ENCODE measurements at places on chromosomes 1 and 21.
A peak's percentile ranks its signal among the peaks of the same experiment; 100 is the strongest.

DNA sequence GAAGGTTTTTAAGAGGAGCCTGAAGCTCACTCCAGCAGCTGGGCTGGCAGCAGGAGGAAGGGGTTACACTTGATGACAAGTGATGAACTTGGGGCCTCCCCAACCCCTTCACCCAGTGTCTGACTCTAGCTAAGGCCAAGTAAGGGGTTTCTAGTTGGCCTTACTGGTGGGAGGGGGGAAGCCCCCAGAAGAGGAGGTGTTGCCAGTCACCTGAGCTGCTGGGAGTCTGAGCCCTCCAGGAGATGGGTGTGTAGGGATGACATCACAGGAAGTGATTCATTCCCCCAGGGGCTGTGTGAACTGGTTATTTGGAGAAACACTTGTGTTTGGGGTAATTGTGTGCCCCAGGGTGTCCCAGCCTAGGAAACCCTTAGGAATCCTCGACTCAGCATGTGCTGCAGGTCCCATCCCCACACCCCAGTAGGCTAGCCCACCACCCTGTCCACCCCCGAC lies 3.1 kb downstream of the PADI1 start:
- DNase-seq = no peak

GRCh38 chr21:16708101-16708835 lies 804.6 kb upstream of the CXADR start:
- DNase-seq = no peak

- DNase-seq = no peak
Measured at GRCh38 chr1:28540651-28541050, 12.2 kb upstream of the TRNAU1AP start.

DNA sequence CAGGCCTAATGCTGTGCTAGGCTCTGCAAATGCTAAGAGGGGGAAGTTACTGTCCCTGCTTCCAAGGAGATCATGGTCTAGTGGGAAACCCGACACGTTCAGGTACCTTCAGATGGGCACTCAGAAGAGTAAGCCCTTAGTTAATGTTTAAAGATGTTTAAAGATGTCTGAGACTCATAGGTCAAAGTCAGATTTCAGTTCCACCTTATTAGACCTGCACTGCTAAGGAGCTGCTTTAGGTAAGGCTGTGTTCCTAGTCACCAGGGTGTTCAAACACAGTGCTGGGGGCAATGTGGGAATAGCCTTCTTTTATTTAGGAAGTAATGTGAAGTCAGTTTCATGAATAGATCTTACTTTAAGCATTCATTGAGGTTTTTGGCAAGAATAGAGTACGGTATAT lies 3.8 kb upstream of the RUSC1 start:
- DNase-seq = no peak

DNA sequence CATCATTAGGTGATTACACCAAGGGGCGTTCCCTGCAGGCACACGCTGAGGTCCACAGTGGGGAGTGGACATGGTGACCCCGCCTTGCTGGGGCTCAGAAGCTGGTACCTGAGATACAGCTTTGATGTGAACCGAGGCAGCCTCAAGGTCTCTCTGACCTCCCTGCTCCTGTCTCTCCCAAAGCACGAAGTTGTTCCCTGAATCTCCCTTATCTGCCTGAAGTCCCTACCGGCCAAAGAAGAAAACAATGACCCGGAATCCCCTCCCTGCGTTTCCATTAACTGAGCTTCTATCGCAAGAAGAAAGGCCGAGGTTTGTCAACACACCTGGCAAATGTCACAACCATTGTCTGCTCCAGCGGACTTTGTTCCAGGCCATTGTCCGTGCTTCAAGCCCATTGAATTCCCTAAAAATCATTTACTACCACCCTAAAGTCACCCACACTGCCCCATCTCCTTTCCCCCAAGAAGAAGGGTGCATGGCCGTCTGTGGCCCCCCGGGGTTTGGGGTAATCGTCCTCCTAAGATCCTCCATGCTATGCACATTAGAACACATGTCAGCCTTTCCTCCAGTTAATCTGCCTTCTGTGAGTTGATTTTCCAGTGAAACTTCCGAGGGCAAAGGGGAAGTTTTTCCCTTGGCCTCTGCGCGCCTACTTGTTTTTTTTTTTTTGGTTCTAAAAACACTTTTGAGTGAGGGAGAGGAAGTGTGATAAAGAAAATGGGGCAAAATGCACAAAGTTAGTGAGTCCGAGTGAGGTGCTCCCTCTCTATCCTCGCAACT lies 48.1 kb upstream of the COL18A1 start:
- DNase-seq = peak; percentile 87

DNA sequence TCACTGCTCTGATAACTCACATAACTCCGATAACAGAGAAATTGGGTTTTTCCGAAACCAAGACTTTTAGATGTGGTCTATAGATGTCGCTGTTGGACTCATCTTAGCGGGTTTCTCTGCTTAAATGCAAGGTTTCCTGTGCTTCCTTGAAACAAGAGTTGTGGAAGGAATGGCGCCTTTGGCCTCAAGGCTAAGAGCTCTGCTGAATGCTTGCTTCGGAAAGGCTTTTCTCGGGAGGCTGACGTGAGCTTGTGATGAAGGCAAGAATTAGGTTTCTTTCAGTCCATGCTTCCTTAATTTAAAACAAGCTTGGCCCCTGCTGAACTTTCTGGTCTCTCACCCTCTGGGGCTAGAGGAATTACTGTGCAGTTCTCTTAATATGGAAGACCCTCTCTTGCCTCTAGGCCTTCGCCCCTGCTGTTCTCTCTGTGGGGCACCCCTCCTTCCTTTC lies 113.5 kb downstream of the MAP3K21 start:
- DNase-seq = peak; percentile 31

DNA sequence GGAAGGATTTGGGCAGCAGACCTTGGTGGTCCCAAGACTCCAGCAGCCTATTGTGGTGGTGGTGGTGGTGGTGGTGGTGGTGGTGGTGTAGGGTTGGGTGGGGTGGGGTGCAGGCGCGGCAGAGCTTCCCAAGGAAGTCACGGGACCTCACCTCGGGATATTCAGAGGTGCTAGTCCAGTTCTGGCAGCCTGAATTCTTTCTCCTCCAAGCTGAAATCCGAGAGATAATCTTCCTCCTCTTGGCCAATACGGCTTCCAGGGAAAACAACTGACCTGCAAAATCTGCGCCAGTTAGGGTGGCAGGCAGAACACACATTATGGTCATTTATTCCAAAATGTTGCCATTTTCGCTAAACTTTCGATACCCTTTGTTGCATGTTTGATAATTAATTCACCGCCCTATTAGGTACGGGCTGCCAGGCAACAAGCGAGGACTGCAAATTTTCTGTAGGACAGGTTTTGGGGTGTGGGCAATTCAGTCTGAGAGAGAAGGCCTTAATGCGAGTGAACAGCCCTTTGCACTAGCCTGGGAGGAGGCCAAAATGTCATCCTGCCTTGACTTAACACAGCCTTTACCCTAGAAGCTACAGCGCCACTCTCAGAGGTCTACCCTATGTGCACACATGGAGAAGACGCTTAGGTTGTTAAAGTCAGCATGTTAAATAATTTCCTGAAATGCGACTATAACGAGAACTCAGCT lies 33.2 kb upstream of the BSDC1 start:
- no peak for DNase-seq

GRCh38 chr1:69479734-69480133 lies 88.0 kb upstream of the LRRC7 start:
- DNase-seq = no peak

DNA sequence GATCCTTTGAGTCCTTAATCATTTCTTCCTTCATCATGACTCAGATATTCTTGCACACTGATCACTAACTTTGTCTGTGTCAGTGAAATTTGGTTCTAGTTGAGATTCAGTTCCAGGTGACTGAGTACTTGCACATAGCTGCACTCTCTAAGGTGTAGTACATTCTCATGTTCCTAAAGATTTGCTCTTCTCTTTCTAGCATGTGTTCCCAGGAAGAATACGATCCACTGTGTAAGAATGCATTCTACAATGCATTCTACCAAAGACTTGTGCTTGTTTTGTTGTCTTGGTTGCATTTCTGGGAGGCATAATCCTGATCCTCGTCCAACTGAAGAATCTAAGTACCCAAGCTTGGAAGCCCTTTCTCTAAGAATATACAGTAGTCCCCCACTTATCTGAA lies 104.3 kb upstream of the CDC42BPA start:
- no peak for DNase-seq

GRCh38 chr1:48250572-48250971 lies 28.1 kb downstream of the SLC5A9 start:
- no peak for DNase-seq

DNA sequence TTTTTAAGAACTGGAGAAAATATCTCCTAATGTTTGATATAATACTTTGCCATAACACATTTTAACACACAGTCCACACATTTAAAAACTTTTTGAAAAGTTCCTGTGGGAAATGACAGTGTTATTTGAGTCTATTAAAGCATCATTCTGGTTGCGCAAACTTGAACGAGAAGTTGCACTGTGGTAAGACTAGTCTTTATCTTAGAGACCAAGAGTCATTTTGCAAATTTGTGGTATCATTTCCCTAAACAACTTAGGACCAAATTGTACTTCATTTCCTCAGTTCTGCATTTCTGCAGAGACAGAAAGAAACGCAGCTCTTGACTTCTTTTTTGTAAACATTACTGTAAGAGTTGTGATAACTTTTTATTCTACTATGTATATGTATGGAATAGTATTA lies at the start of gene RGS18:
Gene RGS18, plus strand, starts transcription at position 282 of the 400 bp plus-strand sequence. CDS start 176 bp downstream, outside the sequence.
- DNase-seq = no peak

DNA sequence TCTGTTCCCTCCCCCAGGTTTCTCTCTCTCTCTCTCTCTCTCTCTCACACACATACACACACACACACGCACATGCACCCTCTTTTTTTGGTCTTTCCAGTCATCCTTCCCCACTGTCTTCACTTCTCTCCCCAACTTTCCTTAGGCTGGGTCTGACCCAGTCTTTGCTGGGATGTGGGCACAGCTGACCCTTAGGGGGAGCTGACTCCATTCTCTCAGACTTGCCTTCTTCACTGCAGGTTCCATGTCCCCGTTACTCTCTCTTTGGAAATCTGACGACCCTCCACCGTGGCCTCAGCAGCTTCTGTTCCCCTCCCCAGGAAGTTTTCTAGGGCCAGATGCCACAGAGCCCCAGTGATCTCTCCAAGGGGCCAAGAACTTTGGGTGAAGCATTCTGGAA lies 2.1 kb downstream of the DISP3 start:
- no peak for DNase-seq

DNA sequence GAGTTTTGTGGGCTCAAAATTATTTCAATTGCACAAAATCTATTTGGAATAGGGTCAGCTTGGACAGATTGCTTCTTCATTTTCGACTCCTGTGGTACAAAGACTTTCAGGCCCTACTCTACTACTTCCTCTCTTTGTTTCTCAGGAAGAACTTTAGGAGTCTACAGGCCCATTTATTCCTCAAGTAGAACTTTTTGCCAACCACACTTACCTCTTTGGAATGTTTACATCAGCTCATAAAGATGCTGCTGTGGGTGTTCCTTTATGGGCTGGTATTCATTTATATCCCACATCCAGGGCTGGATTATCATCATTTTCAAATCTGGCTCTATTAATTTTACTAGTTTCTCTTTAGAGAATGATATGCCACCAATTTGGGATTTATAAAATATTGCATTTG lies 46.3 kb upstream of the TNFSF18 start:
- DNase-seq = no peak

- DNase-seq = no peak
Measured at GRCh38 chr1:30331415-30332065, 391.8 kb downstream of the MATN1 start.
